ENCODE measurements at places on chromosomes 4 and X. TPM values are rescaled to one million over a fixed set of nuclear protein-coding genes. Genes with fewer than 3 reads are reported as not detected.

Gene GBA3
- total RNA-seq, result not detected

Gene CSAG3
- total RNA-seq, result not detected

Gene PDLIM3
- not detected for total RNA-seq

Gene ARX
- total RNA-seq, result not detected

Gene CTPS2
- total RNA-seq, result 21.3 TPM

Gene CT45A10
- total RNA-seq, result not detected

Gene GAGE12H
- not detected for total RNA-seq

Gene HSFX4
- total RNA-seq, result not detected

Gene SHROOM2
- total RNA-seq, result not detected

Gene CXorf49
- not detected for total RNA-seq

Gene IQCM
- not detected for total RNA-seq

DNA sequence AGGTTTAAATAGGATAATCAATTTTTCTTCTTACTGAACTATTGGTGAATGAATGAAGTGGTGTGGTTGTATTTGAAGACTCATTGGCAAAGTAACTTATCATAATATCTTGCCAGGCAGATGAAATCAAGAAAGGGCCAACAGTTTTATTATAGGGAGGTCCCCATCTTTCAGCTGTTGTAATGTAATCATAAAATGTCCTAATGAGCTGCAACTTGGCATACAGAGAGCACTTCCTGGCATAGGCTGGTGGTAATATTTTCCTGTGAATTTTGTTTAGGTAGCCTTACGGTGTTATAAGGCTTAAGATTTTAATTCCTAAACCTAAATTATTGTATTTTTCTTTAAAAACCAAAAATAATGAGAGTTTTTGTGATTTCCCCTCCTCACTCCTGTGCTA is 17.5 kb downstream of the FHIP1A start:
- no peak for DNase-seq

DNA sequence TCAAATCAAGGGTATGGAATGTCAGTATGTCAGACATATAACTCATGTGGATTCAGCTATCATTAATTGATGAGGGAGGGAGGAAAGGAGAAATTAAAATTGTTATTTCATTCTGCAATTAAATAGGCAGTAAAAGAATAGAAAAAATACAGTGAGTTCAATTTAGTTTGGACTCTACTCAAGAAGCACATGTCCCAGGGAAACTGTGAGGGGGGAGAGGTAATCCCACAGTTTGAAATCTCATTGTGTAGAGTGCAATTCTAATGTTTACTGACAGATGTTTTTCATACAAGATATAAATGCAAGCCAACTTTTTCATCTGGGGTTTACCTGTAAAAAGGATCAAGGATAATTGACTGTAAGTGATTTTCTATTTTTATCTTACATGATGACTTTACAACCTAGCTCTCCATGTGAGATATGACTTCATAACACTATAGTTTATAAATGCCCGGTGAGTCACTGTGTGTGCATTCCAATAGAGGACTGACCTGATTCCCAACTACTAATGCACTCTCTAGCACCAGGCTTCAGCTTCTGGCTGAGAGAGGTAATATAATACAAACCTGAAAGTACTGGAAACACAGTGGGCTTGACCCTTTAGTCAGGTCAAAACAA is 35.2 kb upstream of the SCD5 start:
- no peak for DNase-seq

DNA sequence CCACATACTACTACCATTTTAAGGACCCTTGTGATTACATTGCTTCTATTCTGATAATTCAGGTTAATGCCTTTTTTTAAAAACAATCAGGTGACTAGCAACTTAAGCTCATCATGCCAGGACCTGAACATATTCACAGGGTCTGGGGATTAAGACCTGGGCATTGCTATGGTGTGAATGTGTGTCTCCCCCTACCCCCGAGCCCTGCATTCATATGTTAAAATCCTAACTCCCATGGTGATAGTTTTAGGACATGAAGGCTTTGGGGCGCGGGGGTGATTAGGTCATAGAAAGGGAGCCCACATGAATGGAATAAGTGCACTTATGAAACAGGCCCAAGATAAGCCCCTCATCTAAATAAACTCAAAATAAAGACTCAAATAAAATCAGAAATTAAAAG is 734.4 kb upstream of the PABPC4L start:
- no peak for DNase-seq

DNA sequence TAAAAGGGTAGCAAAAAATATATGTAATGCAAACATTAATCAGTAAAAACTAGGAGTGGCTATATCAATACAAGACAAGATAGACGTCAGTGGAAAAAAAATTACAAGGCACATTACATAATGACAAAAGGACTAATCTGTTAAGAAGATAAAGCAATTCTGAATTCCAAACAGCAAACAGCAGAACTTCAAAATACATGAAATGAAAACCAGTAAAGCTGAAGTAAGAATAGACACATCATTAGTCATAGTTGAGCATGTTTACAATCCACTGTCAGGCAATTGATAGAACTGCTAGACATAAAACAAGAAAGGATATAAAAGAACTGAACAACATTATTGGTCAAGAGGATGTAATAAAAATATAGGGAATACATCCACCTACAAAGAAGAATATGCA is 12.2 kb downstream of the SULT1B1 start:
- DNase-seq, result no peak

DNA sequence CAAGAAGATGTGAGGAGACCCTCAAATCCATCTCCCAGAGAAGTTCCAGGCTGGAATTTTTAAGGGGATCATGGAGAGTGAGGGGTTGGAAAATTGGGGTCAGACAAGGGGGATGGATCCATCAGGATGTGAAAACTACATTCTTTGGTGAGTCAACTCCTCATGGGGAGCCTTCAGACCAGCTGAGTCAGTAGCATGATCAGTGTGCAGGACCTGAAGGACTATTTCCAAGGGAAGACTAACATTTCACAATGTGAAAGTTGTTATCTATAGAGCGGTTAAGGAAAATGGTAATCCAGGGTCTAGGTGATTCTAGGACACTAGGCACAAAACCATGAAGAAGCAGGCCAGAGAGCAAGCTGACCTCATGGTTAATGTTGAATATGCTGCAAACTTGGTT is 38.6 kb upstream of the CEP135 start:
- DNase-seq, result no peak

GRCh38 chr4:53917729-53918128 is 146.7 kb downstream of the CHIC2 start:
- DNase-seq, result no peak

GRCh38 chrX:95057341-95057740 is 1383.3 kb downstream of the FAM133A start:
- DNase-seq, result no peak

DNA sequence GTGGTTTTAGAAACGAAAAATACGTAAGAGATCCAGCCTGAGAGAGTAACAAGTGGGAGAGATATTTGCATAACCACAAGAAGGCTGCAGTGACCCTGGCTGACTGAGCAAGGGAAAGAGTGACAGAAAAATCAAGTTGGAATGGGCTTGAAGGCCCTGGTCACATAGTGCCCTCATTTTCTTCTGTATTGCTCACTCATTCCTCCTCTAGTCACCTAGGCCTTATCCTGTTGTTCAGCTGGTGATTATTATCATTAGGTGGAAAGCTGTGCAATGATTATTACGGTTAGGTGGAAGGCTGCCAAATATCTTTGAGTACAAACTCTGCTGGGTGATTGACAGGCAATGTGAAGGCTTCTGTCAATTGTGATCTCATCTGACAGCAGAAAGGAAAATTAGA is 2384.1 kb downstream of the PCDH7 start:
- DNase-seq, result no peak

- DNase-seq, result no peak
These were observed 3.9 kb downstream of the RNF128 start for GRCh38 chrX:106730401-106730800.

GRCh38 chr4:26566133-26566532 is 17.8 kb upstream of the TBC1D19 start:
- DNase-seq, result no peak

DNA sequence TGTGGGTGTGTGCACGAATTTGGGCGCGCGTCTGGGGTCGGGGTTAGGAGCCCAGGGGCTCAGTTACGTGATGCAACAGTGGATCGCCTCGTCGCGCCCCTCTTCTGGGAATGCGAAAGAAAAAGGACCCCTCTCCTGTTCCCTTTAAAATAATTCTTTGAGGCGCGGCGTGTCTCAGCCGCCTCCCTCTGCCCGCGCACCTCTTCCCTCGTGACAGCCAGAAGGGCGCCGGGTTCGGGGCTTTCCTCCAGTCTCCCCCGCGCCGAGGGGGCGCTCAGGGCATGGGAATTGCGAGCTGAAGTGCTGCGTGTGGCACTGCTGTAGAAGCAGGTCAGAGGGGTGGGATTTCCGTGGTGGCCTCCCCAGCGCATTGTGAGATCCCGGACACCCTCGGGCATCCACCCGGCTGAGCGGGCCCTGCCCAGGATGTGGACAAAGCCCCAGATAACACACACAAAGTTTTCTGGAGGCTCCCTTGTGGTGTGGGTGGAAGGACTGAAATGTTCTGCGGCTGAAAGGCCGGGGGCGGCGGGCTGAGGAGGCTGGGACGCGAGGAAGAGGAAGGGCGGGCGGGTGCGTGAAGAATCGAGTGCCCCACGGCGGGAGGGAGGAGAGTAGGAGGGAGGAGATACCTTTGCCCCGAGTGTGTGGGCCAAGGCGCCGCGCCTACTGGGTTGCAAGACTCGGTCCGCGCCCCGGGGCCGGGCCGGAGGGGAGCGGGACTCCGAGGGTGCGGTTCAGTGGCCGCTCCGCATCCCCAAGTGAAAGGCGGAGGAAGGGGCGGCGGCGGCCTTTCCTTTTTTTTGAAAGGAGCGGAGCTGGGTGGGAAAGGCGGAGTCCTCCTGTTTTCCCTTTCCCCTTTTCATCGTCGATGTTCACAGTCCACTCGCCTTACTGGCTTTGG is 752 bp downstream of the SEPTIN11 start:
- peak; percentile 43 for DNase-seq

GRCh38 chr4:113645771-113646441 is 115.6 kb downstream of the CAMK2D start:
- no peak for DNase-seq

DNA sequence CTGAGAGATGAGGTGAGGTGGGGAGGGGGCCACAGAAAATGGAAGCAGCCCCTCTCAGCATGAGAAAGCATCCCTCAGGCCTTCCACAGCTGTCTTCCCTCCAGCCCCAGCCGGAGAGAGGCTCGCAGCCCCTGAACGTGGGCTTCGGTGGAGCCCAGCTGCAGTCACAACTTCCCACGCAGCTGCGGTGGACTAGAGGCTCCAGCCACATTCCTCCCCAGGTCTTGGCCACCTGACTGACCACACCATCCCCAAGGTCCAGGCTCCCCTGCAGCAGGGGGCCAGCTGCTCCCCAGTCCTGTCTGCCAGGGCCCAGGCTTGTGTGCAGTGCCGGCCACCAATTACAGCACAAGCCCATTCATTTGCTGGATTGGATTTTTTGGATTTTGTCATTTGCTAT is 212.3 kb upstream of the BCOR start:
- DNase-seq, result no peak

DNA sequence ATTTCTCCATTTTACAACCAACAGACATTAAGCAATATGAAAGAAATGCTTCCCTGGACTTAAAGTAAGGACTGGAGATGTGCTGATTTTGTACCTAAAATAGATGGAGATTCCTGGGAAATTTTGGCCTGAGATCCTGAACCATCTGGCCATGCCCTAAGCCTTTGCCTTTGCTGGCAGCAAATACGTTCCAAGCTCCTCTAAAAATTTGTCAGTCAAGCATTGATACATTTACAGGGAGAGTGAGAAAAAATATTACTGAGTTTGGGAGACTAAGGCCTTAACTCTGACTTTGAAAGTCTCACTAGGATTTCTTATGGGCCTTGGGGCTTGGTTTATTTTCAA is 63.9 kb downstream of the FHDC1 start:
- no peak for DNase-seq

GRCh38 chrX:47158781-47159180 is 13.8 kb downstream of the RBM10 start:
- no peak for DNase-seq

DNA sequence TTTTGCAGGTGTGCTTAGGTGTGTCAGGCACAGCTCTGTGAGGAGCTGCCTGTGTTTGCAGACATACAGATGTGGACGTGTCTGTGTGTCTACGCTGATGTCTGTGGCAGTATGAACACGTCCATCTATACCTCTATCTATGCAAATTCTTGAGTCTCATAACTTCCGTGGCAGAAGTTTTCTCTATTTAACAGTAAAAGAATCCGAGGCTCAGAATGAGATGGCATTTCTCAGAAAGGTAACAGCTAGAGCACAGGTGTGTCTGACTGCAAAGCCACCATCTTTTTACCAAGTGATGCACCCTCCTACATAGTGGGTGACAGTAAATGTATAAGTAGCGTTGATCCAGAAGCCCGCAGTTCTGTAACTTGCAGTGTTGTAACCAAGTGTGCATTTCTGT is 39.9 kb upstream of the CYP4V2 start:
- no peak for DNase-seq

Measured in OCI-LY7 (cell line).